Posterior vena cava (tissue), 2 donors: ENCODE measurements at places on chromosomes 6 and 20. TPM values are rescaled to one million over a fixed set of nuclear protein-coding genes. Genes with fewer than 3 reads are reported as not detected.

- peak; percentile 69 for DNase-seq
Observed at GRCh38 chr6:142087950-142088857, 44.5 kb upstream of the GJE1 start.

DNA sequence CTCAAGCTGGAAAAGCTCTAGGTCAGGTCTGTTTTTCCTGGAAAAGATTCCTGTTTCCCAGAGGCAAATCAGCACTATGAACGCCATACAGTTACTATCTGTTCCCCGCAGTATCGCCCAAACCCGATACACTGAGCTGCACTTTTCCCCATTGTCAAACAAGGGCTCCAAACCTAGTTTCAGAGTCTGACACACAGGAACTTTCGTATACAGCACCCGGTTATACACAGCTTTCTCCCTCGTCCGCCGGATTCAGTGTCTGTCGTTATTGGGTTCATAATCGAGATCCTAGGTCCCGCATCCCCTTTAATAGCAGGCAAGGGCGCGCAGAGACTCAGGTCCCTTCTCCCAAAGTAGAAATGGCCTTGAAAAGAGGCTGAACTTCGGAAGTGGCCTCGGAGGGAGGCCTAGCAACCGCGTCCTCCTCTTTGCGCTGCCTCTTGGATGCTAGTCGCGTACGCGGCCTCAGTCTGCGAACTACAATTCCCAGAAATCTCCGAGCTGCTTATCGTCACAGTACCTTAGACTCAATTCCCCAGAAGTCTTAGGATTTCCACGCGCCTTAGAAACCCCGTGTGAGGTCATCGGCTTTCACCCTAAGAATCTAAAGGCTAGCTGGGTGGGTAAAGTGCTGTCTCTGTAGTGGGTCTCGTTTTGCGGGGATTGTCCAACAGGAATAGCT lies 34.2 kb downstream of the ZNF391 start:
- DNase-seq: no peak

GRCh38 chr6:56448046-56448445 lies 194.6 kb downstream of the DST start:
- DNase-seq: no peak

DNA sequence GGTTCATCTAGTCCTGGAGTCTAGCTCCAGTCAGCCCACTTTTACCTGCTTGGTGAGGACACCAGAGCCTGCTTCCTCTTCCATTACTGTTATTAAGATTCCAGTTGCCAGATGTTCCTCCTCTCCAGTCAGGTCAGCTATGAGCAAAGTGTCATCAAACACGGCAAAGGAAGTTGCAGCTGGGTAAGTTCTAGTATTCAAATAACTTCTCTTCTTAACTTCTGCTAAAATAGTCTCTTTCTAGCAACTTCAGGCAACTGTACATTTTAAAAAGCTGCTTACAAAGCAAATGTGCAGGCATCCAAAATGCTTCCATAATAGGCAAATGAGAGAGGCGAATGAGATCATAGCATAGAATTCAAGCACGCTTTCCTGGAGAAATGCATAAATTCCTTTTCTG lies 18.4 kb upstream of the MRPS18A start:
- no peak for DNase-seq

DNA sequence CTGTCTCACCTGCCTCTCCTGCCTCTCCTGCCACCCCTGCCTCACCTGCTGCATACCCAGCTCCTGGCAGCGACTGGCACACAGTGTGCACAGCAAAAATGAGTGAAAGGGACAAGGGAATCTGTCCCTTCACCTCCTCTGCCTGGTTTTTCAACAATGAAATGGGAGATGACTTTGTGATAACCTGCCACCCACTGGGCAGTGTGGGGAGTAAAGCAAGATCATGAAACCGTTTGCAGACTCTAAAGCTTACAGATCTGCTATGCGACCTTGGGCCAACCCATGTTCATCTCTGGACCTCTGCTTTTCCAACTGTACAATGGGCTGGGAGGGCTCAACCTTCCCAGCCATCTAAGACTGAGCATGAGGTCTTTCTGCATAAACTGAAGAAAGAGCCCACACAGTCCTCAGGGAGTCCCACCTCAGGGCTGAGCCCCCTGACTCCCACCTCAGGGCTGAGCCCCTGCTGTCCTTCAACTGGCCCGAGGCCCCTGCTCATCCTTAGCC lies 81.1 kb downstream of the RIPOR3 start:
- no peak for DNase-seq

DNA sequence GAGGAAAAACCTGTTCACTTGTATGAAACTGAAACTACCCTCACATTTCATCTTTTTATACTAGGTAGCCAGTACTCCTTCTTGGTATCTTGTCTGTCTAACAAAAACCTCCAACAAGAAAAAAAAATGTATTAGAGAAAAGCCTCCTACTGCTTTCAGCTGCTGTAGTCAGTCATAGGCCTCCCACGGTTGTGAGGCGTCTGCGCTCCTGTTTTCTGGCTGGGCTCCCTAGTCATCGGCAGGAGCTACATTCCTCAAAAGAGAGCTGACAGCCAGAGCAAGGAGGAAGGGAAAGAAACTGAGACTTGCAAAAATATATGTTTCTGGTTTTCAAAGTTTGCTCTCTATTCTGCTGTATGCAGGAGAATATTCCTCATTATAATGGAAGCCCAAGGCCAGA lies 517.0 kb downstream of the LMBRD1 start:
- DNase-seq: peak; percentile 60

The PLEKHG1 gene
- total RNA-seq: 23.0 TPM
